Keratinocyte (primary cell): ENCODE measurements at places on chromosomes 5 and 9. TPM values are rescaled to one million over a fixed set of nuclear protein-coding genes. Genes with fewer than 3 reads are reported as not detected.

- peaks cover 4% of the 10 kb centered on the region for H3K27me3 ChIP-seq
- no peak for DNase-seq
- H3K27ac ChIP-seq: no peak overlapping the region
Observed at GRCh38 chr5:91357012-91357634, 26.0 kb downstream of the ARRDC3 start.

Gene FAT2
- polyA plus RNA-seq: 35.0 to 58.0 TPM (median 51.5 TPM) in 3 replicates

Gene FAM221B
- not detected in 3 replicates for polyA plus RNA-seq

GRCh38 chr9:89802781-89803355 is 198.1 kb downstream of the GADD45G start:
- no peak for DNase-seq
- H3K27me3 ChIP-seq: peaks cover 16% of the 10 kb centered on the region
- H3K36me3 ChIP-seq: no peaks in the 10 kb centered on the region
- H3K27ac ChIP-seq: no peak overlapping the region
- H3K4me3 ChIP-seq: no peak overlapping the region

GRCh38 chr5:35331956-35332950 is 102.0 kb upstream of the PRLR start:
- no peak for DNase-seq
- H3K4me1 ChIP-seq: no peaks in the 10 kb centered on the region
- no peak overlapping the region for H3K4me3 ChIP-seq

GRCh38 chr9:137136261-137136880 is 2.6 kb upstream of the GRIN1 start:
- no peak overlapping the region for H3K4me3 ChIP-seq
- H3K4me1 ChIP-seq: no peaks in the 10 kb centered on the region
- peaks cover 57% of the 10 kb centered on the region for H3K27me3 ChIP-seq
- no peaks in the 10 kb centered on the region for H3K36me3 ChIP-seq

DNA sequence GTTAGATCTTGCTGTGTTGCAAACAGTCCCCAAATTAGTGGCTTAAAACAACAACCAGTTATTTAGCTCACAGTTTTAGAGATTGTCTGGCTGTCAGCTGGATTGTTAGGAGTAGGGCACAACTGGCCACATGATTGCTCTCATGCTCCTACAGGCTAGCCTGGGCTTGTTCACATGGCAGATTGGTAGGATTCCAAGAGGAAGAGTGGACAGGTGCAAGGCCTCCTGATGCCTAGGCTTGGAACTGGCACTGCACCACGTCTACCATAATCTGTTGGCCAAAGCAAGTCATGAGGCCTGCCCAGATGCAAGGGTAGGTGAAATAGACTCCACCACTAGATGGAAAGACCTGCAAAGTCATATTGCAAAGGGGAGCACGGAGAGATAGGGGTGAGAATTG is 76.4 kb downstream of the ACER2 start:
- H3K27me3 ChIP-seq: peaks cover 5% of the 10 kb centered on the region
- H3K27ac ChIP-seq: no peak overlapping the region
- H3K36me3 ChIP-seq: no peaks in the 10 kb centered on the region
- no peaks in the 10 kb centered on the region for H3K4me1 ChIP-seq
- DNase-seq: no peak

- DNase-seq: no peak
- H3K27me3 ChIP-seq: peaks cover 13% of the 10 kb centered on the region
- H3K4me1 ChIP-seq: no peaks in the 10 kb centered on the region
Observed at GRCh38 chr5:123119334-123119986, 30.4 kb downstream of the PRDM6 start.

Gene CCNI2
- 0.05 to 0.14 TPM in 2 of 3 replicates, not detected in the other for polyA plus RNA-seq

- no peaks in the 10 kb centered on the region for H3K27me3 ChIP-seq
- DNase-seq: no peak
- no peaks in the 10 kb centered on the region for H3K36me3 ChIP-seq
- no peak overlapping the region for H3K27ac ChIP-seq
- no peaks in the 10 kb centered on the region for H3K4me1 ChIP-seq
- no peak overlapping the region for H3K4me3 ChIP-seq
Observed at GRCh38 chr5:106759581-106759980, 911.2 kb downstream of the EFNA5 start.

- no peak overlapping the region for H3K4me3 ChIP-seq
- no peaks in the 10 kb centered on the region for H3K36me3 ChIP-seq
- no peaks in the 10 kb centered on the region for H3K4me1 ChIP-seq
- no peak for DNase-seq
Observed at GRCh38 chr9:11269036-11269435, 656.2 kb upstream of the PTPRD start.

Gene CCL27
- polyA plus RNA-seq: 0.46 to 1.1 TPM (median 1.1 TPM) in 3 replicates

- peaks cover 9% of the 10 kb centered on the region for H3K27me3 ChIP-seq
- H3K36me3 ChIP-seq: no peaks in the 10 kb centered on the region
- H3K4me1 ChIP-seq: no peaks in the 10 kb centered on the region
- DNase-seq: no peak
- H3K4me3 ChIP-seq: no peak overlapping the region
Observed at GRCh38 chr5:1366514-1366913, 21.6 kb upstream of the CLPTM1L start.

GRCh38 chr5:124438903-124439281 is 307.5 kb downstream of the ZNF608 start:
- H3K27ac ChIP-seq: no peak overlapping the region
- peaks cover 5% of the 10 kb centered on the region for H3K27me3 ChIP-seq
- no peaks in the 10 kb centered on the region for H3K4me1 ChIP-seq
- DNase-seq: no peak
- no peaks in the 10 kb centered on the region for H3K36me3 ChIP-seq

GRCh38 chr5:111963555-111963954 is 206.6 kb upstream of the NREP start:
- H3K27ac ChIP-seq: no peak overlapping the region
- no peaks in the 10 kb centered on the region for H3K27me3 ChIP-seq
- no peaks in the 10 kb centered on the region for H3K36me3 ChIP-seq
- no peak overlapping the region for H3K4me3 ChIP-seq

Gene HAPLN1
- polyA plus RNA-seq: not detected in 3 replicates

Gene FOXD1
- 2.9 to 11.9 TPM (median 7.0 TPM) in 3 replicates for polyA plus RNA-seq

DNA sequence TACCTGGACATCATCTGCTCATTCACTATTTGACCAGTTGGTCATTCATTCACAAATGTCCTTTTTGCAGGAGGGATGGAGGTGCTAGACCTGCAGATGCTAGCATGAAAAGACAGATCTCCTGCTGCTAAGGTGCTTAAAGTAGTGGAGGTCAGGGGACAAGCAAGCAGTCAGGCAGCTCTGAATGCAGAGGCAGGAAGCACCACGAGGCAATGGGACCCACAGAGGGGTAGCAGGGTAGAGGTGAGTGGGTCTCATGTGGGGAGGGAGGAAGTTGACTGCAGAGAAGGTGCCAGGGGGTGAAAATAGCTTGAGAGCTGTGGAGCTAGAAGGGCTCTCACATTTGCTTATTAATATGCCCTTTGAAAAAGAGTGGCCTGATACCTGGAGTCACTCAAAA is 25.2 kb downstream of the FXN start:
- H3K27ac ChIP-seq: no peak overlapping the region
- no peak overlapping the region for H3K4me3 ChIP-seq
- H3K36me3 ChIP-seq: no peaks in the 10 kb centered on the region
- H3K4me1 ChIP-seq: no peaks in the 10 kb centered on the region
